ENCODE measurements at places on chromosomes 6 and 20.
A peak's percentile ranks its signal among the peaks of the same experiment; 100 is the strongest.

GRCh38 chr20:23918101-23918862 lies 38.7 kb upstream of the CST5 start:
- no peak for DNase-seq

GRCh38 chr6:34027445-34027936 lies 118.4 kb downstream of the GRM4 start:
- DNase-seq: peak; percentile 63

DNA sequence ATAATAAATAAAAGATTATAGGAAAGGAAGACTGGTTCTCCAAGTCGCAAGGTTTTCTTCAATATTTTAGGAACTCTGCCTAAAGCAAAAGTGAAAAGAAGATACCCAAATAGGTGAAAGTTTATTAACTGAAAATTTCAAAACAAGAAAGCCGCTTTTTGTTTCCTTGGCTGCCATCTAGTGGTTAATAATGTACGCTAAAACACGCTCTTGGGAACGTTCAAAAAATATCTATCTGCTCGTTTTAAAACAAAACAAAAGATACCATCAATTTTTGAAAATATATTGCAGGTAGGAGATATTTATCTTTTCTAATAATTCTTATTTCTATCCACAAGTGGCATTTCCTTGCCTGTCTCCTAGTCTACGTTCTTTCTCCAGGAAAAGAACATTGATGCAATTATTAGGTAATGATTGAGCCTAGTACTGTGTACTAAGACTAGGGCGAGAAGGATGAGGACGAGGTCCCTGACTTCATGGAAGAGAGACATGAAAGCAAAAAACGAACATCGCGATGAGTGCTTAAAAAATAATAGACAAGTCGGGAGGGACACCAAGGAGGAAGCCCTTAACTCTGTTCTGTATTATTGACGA lies 97.2 kb downstream of the SPTLC3 start:
- no peak for DNase-seq

- DNase-seq: no peak
Observed at GRCh38 chr6:43264599-43265145, 21.4 kb downstream of the TTBK1 start.

DNA sequence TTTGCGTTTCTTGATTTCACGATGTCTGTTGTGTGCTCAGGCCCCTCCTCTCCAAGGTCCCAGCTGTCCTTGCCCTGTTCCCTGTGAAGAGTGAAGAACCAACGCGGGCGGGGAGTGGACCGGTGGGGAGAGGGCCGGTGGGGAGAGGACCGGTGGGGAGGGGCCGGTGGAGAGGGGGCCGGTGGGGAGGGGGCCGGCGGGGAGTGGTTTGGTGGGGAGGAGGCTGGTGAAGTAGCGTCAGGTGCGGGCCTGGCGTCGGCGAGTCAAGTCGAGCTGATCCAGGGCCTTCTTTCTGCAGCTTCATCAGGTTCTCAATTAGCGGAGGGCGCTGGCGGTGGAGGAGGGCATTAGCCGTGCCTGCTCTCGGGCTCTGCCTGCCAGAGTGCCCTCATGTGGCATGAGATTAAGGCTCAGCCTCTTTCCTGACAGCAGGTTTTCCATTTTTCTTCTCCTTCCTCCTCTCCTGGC lies 21.2 kb upstream of the BHLHE23 start:
- no peak for DNase-seq

GRCh38 chr6:106572875-106573585 lies 56.3 kb downstream of the RTN4IP1 start:
- DNase-seq: no peak

DNA sequence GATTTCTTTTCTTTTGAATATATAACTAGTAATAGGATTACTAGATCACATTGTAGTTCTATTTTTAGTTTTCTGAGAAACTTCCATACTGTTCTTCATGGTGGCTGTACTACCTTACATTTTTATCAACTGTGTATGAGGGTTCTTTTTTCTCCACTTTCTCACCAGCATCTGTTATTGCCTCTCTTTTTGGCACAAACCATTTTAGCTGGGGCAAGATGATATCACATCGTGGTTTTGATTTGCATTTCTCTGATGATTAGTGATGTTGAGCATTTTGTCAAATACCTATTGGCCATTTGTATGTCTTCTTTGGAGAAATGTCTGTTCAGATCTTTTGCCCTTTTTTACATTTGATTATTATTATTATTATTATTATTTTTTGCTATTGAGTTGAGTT lies 86.1 kb upstream of the TCF21 start:
- no peak for DNase-seq

GRCh38 chr6:83068616-83069015 lies 1.1 kb downstream of the DOP1A start:
- DNase-seq: no peak

- DNase-seq: no peak
Observed at GRCh38 chr6:4225161-4225872, 89.9 kb upstream of the ECI2 start.

DNA sequence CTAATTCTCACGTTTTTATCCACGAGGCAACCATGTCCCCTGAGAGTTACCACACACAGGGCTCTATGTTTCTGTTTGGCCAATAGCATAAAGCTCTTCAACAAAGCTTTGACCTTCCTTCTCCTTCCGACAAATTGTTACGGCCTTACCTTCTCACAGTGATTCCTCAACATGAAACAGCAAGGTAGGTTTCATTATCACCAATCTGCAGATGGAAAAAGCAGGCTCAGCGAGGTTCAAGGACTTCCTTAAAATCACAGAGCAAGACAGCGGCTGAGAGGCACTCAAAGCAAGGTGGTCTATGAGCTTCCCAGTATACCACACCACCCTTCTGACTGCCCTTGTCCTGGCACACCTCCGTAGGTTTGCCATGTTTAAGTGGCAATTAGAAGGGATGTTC lies 360.0 kb downstream of the CD83 start:
- DNase-seq: no peak

DNA sequence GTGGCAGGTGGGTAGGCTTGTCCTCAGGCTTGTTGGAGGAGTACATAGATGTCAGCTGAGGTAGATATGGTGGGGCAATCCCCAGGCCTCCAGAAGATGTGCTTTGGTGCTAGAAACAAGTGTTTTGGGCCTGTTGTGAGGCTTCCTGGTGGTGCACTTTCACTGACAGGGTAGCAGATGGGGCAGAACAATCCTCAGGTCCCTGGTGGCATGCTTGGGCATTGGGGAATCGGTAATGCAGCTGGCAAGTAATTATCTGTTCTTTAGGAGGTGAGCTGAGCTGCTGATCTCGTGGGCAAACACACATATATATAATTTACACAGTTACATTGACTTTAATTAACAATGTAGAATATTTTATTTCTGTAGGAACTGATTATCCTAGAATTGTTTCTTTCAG lies 458.7 kb downstream of the BMP2 start:
- no peak for DNase-seq

GRCh38 chr6:151018046-151018445 lies 152.5 kb downstream of the MTHFD1L start:
- no peak for DNase-seq

GRCh38 chr6:57109880-57110279 lies 19.9 kb downstream of the ZNF451 start:
- DNase-seq: no peak

DNA sequence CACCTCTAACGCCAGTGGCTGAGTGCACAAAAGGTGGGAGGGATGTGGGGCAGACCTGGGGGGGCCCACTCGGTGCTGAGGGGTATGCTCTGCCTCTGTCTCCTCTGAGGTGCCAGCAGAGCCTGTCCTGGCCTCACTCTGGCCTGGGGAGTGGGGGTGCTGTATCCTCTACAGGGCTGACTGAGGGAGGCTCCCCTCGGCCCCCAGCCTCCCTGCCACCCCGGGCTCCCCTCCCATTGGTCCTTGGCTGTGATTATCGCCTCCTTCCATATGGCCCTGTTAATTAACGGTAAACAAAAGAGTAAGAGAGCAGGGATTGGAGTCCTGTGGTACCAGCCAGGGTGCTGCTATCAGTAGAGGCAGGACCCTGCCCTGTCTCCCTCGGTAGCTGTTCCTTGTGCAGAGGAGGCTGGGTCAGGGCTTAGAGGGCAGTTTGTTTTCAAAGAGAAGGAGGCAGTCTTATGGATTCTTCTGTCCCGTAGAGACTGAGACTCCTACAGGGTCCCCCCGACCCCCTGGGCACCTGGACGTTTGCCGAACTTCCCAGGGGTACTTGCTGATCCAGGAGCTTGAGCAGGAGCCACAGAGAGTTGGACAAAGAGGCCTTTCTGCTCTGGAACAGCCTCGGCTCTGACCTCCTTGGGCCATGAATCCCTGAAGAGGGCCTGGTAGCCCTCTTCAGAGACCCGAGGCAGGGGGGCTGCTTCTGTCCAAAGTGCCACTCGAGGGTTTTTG lies 1.8 kb downstream of the MYT1 start:
- no peak for DNase-seq

DNA sequence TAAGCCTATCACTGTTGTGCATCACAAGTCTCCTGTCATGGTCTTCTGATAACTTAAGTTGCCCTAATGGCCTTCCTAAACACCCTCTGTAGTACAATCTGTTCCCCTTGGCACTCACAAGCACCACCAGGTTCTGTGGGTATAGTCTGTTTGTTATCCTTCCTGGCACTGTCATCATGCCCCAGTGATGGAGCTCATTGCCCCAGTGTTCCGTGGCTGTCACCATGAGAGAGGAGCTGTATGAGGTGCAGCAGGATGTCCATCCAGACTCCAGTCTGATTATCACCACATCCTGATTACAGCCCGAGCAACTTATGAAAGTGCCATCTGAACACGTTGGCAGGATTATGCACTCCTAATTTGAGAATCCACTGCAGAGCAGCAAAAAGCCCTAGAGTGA lies 380.1 kb downstream of the FRK start:
- DNase-seq: no peak

DNA sequence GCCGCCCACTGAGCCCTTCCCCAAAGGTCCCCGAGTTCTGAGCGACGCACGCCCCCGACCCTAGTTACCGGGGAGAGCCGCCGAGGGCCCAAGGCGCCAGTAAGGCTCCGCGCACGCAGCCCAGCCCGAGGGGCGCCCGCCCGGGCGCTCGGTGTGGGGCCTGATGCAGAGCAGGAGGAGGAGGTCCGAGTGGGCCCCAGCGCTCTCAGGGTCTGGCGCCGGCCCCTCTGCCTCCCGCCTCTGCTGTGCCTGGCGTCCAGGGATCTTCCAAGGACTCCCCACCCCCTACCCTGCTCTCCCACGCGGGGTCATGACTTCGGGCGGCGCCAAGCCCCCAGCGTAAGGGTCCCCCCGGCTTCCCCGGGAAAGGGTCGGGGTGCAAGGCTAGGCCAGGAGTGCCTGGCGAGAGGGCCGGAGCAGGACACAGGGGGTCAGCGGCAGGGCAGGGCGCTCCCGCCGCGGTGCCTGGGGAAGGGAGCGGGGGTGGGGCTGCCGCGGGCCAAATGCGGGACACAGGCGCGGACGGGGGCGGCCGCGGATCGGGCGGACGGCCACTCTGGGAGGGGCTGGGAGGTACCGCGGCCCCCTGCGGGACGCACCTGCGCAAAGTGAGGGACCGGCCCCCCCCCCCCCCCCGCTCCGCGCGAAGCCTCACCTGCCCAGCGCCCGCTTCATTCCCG lies 637 bp downstream of the ABHD12 start:
- DNase-seq: peak; percentile 7

DNA sequence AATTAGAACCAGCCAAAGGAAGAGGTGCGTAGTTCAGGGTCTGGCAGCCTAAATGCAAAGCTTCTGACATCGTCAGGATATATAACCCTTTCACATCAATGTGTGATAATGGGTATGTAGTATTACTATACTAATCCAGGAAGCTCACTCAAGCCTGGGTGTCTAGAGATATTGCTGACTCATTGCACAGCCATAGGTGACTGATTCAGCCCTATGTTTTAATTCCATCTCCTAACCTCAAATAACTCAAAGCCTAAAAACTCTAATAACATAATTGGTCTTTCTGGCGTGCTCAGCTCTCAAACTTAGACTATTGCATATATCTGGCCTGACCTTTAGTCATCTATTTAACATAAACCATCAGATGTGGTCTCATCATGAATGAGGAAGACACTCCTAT lies 658.4 kb downstream of the TBC1D32 start:
- no peak for DNase-seq

DNA sequence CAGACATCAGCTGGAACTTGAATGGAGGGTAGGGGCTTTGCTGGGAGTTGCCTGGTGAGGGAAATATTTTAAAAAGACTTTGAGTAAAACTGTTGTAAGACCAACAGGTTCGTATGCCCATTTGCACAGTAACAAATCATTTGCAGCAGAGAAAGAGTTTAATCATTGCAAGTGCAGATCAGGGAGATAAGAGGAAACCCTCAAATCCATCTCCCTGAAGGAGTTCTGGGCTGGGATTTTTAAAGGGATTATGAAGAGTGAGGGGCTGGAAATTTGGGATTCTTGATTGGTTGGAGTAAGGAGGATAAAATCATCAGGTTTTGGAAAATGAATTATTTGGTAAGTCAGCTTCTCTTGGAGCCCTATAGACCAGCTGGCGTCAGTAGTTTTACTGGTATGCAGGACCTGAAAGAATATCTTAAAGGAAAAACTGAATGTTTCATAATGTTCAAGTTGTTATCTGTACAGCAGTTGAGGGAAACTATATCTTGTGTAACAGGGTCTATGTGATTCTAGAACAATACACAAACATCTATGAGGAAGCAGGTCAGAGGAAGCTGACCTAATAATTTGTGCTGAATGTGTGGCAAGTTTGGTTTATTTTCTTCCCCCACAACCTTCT lies 295.5 kb downstream of the PLCB1 start:
- DNase-seq: no peak

GRCh38 chr6:123306334-123306733 lies 310.3 kb downstream of the CLVS2 start:
- DNase-seq: no peak

- no peak for DNase-seq
Observed at GRCh38 chr20:41098703-41099250, 38.6 kb upstream of the PLCG1 start.

DNA sequence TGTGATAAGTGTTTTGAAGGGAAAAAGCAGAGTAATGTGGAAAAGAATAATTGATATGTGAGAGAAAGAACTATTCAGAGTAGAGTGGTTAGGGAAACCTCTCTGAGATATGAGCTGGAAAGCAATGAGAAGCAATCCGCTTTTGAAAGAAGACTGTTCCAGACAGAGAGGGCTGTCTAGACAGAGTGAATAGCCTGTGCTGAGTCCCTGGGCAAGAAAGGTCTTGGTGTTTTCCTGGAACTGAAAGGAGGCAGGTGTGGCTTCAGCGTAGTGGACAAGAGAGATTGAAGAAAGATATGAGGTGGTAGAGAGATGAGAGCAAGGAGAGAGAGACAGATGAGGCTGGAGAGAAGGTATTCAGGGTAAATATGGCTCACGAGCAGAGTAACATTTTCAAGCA lies 190.8 kb downstream of the UBE3D start:
- DNase-seq: no peak

GRCh38 chr6:128932061-128932460 lies 49.1 kb downstream of the LAMA2 start:
- DNase-seq: no peak

DNA sequence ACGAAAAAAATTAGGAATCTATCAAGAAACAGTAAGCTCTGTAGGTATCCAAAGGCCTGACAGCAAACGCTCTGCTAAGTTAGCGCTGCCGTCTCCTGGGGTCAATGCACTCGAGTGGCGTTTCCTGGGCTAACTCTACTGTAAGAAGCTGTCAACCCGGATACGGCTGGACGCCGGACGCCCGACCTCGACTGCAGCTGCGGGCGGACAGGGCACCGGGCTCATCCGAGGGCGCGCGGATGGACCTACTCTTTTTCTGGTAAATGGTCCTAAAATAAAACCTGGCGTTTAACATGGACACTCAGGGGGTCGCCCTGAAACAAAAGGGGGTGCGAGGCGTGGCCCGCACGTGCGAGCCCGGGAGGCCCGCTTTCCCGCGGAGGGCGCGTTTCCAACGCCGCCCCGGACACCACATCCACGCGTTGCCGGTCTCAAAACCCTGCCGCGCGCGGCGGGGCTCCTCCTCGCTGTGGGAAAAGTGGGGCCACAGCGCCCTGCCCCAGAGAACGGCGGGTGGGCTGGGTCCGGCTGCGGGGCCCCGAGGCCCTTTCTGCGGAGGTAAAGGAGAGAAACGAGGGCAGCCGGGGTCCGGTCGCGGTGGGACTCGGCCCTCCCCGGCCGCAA lies 537 bp downstream of the TCP1 start:
- no peak for DNase-seq

Measured in stimulated activated CD4-positive, alpha-beta T cell treated with anti-CD3 and anti-CD28 coated beads, TNF-alpha, amount 100 ng/mL, for 1 hour (primary cell).